ENCODE measurements at places on chromosomes 7 and 10. TPM values are rescaled to one million over a fixed set of nuclear protein-coding genes. Genes with fewer than 3 reads are reported as not detected.

Gene UCN3
- polyA plus RNA-seq: not detected

Gene HHEX
- polyA plus RNA-seq: 2.6 TPM

Gene KNDC1
- polyA plus RNA-seq: 1.1 TPM

Gene ADAP1
- polyA plus RNA-seq: 5.1 TPM
